Osteocyte (in vitro differentiated cells): ENCODE measurements at places on chromosomes 11 and 22. TPM values are rescaled to one million over a fixed set of nuclear protein-coding genes. Genes with fewer than 3 reads are reported as not detected.

GRCh38 chr11:81219661-81220060 is 1514.0 kb downstream of the FAM181B start:
- DNase-seq: no peak

DNA sequence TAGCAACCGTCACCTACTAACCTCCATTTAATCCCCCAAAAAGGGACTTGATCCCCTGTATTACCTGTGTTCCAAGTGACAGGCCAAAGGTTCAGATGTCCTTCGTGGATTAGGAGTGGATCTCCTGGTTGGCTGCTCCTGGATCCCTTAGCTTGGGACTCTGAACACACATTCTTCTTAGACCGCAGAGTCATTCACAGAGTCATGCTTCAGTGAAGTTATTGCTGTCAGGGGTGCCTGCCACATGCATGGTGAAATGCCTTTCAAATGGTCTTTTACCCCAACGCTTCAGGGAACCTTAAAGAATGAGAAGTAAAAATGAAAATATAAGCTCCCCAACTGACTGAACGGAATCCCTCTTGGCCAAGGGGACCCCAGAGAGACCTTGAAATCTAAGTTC is 49.1 kb downstream of the ADAMTS8 start:
- no peak for DNase-seq

- DNase-seq: no peak
Observed at GRCh38 chr22:42945736-42946135, 69.2 kb downstream of the PACSIN2 start.

The OR52H1 gene
- not detected in 2 replicates for total RNA-seq

The BTBD10 gene
- 29.1 and 29.4 TPM in 2 replicates for total RNA-seq

The MRPL49 gene
- 41.0 and 43.5 TPM in 2 replicates for total RNA-seq
